NCI-H1436 treated with DMSO at 0.1 percent for 48 hours (cell line): ENCODE measurements at places on chromosomes 5 and 9.

DNA sequence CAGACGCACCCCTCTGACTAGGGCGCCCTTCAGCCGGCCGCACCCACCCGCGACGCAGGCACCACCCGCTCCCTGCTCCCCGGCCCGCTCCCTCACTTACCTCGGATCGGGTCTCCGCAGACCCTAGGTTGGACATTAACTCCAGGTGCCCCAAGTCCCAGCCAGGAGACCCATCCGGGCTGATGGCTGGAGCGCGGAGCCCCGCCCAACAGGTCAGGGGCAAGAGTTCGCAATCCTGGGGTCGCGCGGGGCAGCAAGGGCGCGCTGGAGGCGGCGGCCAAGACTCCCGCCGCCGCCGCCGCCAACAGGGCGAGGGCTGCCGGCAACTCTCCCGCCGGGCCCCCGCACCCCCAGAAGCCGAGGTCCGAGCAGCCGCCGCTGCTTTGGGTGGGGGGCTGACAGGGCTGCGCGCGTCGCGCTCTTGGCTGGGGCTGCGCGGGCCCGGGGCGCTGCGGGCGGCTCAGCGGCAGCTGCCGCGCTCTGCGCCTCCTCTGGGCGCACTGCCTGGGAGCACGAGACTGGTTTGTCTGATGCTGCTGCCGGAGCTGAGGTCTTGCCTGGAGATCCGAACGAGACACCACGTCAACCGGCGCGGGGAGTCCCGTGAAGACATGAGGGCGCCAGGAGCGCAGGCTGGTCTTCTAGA is at the start of gene GDNF:
Gene GDNF, minus strand, starts transcription at position 635 of the 646 bp plus-strand sequence. CDS start 5,245 bp downstream, outside the sequence.
- no peak for DNase-seq

GRCh38 chr5:34657988-34658387 is 1.9 kb downstream of the RAI14 start:
- DNase-seq = no peak

- no peak for DNase-seq
Observed at GRCh38 chr9:127277099-127277498, 12.5 kb downstream of the GARNL3 start.

GRCh38 chr5:81749561-81750307 is 1.2 kb downstream of the SSBP2 start:
- no peak for DNase-seq

- DNase-seq = no peak
Observed at GRCh38 chr5:174581894-174582293, 142.5 kb upstream of the MSX2 start.

DNA sequence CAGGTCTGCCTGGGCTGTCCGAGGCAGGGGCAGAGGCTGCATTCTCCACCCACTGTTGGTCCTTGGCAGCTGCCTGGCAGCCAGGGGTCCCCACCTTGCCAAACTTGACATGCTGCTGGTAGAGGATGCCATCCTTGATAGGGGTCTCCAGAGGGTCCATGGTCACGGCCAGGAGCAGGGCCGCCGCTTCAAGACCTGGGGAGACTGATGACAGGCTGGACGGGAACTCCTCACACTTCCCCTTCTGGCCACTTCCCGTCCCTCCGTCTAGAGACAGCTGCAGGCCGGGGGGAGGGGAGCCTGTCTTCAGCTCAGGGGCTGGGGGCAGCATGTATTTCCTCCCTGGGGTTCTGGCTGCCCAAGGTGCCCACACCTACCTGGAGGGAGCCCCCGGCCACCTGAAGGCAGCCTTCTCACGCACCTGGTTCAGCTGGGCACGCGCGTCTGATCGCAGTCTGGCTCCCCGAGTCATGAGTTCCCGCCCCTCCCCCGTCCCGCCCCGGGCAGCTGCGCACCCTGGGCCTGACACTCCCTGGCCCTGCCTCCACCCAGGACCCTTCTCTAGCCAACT is at the start of gene DOK3:
Gene DOK3, minus strand, starts transcription at position 446 of the 571 bp plus-strand sequence. Its CDS starts 286 bp downstream, at position 160.
- DNase-seq = no peak

DNA sequence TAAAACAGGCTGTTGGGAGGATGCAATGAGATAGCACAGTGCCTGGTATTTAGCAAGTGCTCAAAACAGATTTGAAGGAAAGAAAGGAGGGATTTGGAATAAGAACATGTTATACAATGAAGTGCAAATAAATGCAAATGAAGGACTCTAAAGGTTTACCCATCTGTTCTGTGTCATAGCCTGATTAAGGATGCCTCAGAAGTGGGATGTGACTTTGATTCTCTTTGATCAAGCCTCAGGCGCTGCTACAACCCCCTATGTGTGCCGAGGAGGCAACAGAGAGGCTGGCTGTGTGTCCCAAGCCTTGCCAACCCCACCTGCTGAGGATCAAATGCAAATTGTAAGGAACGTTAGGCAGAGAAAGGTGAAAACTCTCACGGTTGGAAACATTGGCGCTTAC is 27.2 kb downstream of the GGTA1 start:
- no peak for DNase-seq

DNA sequence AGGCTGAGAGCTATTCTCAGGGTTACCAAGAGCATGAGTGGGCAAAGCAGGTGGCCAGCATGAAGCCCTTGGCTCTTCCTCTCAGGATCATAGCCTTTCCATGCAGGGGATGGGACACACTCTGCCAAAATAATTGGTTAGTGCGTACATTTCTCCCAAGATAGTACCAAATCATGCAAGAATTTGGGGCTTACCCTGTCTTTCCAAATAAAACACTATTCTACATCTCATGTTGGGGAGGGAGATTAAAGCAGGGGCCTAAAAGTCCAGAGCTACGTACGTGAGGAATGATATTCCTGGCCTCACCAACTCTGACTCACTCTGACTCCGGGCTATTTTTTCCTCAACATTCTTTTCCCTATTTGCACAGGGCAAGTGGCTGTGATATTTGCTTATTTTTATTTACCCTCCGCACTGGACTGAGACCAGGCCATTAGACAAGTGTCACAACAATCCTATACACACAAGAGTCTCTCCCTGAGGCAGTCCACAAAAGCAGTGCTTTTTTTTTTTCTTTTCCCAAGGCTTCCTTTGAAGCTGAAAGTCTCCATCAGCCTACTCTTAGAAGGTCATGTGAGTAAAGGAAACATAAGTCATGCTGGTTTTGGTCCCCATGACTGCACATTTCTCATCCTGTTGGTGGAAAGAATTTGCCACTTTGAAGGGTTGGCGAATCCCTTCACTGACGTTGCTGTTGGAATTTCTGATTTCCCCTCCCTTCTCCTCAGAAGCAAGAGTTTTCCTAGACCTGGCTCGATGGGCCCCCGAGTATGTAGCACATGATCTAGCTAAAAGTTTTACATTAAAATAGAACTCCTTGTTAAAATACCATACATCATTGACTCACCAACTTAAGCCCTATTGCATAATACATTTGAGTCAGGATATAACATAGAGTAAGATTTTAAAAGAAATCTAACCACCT is 40.0 kb downstream of the TMEM252 start:
- DNase-seq = no peak

DNA sequence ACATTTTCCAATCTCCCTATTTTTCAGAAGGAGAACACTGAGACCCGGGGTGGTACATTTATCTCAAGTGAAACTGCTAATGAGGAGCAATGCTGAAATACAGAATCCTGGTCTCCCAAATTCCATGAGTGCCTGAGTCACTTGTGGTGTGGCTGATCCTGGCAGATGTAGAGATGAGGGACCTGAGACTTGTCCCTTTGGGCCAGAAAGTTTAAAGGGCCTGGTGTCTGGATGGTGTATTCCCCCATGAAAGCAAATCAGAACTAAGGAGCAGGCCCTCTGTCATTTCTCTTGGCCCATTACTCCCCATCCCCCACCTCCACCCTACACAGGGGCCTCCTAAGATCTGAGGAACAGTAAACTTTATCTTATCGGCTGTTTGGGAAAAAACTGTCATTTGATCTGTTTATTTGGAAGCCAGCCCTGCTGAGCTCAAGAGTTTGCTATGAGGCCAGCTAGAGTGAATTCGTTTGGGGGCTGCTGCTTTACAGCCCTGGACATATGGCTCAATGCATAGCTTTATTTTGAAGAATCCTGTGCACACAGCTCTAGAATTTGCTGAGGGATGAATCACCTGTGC is 140.3 kb downstream of the LHFPL2 start:
- no peak for DNase-seq

- no peak for DNase-seq
Observed at GRCh38 chr5:172672681-172673080, 31.6 kb downstream of the NEURL1B start.

DNA sequence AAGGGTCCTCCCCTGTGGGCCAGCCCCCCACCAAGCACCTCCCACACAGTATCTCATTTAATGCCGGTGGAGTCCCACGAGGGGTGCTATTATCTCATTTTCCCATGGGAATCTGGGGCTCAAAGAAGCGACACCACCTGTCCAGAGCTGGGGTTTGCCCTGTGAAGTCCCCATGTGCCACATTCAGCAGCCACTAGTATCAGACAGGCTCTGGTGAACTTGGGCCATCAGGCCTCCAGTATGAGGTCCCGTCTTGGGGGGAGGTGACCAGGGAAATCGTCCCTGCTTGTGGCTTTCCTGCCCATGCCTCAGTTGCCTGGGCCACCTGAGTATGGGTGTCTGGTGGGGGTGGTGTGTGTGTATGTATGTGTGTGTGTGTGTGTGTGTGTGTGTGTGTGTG is 222.7 kb downstream of the PBX3 start:
- DNase-seq = no peak

- DNase-seq = no peak
Observed at GRCh38 chr9:136625101-136626065, 37.3 kb upstream of the EGFL7 start.

DNA sequence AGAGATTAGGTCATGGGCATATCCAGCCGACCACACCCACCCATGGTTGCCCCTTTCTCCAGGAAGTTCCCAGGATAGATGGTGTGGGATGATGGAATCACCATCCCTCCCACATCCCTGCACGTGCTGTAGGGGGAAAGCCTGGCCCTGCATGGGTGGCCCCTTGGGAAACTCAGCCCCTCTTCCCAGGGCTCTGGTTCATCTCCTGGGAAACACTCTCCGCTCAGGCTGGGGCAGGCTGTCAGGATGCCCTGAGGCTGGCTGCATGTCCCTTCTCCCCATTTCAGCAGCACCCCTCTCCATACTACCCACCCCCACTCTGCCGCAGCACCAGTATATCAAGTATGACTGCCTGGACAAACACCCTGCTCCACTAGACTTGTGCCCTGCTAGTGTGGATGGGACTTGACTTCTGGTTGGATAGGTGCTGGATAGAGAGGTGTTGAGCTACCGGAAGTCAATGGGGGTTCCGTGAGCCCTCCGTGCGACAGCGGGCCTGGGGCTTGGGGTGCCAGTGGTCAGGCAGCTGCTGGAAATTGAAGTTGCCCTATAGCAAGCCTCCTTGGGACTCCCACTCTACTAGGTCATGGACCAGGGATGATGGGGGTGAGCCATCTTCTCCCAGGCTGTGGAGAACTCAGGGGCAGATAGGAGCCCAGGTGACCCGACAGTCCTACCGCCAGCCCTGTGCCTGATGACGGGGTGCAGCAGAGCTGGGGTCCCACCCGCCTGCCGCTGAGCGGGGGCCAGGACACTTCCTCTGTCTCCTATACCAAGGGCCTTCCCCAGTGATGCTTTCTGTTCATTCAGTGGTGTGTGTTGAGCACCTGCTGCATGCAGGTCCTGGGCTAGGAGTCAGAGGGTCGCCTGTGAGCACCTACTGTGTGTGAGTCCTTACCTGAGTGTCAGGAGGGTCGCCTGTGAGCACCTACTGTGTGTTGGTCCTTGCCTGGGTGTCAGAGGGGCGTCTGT is 69.4 kb upstream of the COL5A1 start:
- DNase-seq = no peak

- DNase-seq = no peak
Observed at GRCh38 chr5:129971714-129972113, 67.4 kb downstream of the CHSY3 start.

DNA sequence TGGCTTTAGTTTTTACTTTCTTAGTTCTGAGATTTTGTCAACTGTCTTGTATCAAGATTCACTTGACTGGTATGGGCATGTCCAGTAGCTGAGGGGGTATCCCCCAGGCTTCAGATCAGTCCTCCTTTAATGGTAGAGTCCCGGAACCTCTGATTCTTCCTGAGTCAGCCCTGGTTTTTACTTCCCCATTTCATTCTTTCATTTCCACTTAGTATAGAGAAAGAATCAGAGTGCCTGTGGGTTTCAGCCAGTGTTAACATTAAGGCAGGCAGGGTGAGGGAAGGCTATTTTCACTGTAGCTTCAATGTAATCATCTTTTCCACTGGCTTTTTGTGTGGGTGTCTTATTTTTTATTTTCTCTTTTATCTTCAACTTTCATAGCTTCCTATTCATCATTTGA is 8.3 kb upstream of the COMMD10 start:
- DNase-seq = no peak

DNA sequence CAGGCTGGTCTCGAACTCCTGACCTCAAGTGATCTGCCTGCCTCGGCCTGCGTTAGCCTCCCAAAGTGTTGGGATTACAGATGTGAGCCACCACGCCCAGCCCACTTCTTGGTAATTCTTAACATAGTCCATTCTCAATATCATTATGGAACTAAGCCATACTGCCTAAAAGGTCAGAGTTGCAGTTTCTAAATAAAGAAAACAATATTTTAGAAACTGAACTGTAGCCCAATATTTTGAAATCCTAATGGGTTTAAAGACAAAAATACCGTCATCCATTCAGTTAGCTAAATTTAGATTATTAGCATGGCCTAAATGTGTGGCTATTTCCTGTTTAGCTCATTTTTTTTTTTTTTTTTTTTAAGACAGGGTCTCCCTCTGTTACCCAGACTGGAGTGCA is 99.5 kb downstream of the USP20 start:
- no peak for DNase-seq

DNA sequence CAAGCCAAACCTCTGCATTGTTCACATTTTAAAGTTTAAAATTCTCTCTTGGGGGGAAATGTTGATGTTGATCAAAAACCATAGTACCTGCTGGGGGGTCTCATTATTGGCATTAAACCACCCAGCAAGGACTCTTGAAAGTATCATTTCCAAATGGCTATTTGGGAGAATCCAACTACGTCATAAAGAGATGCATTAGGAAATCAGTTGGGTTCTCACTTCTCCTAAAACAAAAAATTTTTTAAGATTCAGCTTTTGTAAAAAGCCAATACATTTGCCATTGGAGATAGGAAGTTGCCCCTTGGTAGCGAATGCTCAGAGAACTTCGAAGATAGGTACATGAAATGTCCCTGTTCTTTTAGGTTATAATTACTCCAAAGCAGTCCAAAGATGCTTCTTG is 96.4 kb downstream of the GNAQ start:
- DNase-seq = no peak

DNA sequence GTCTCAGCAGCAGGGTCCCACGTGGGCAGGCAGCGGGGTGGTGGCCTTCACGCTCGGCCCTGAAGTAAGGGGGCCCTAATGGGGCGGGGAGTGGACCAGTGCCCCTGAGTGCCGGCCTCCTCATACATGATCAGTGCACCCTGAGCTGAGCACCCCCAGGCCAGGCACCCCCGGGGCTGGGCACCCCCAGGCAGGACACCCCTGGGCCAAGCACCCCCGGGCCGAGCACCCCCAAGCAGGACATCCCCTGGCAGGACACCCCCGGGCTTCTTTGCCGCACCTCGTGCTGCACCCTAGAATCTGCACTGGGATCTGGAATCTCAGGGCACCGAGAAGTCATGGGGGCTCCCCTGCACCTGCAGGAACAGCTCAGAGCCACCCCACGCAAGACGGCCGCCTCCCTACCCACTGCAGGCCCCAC is 51.4 kb downstream of the EXD3 start:
- no peak for DNase-seq
